ENCODE measurements at places on chromosomes 11 and 22.
A peak's percentile ranks its signal among the peaks of the same experiment; 100 is the strongest.

GRCh38 chr11:29159552-29160465 lies 857.0 kb downstream of the KCNA4 start:
- no peaks in the 10 kb centered on the region for H3K36me3 ChIP-seq
- no peak overlapping the region for H3K27ac ChIP-seq
- H3K4me3 ChIP-seq, result no peak overlapping the region
- DNase-seq, result peak; percentile 56

GRCh38 chr22:27163162-27164137 lies 506.1 kb downstream of the MIAT start:
- peaks cover 2% of the 10 kb centered on the region for H3K4me1 ChIP-seq
- no peaks in the 10 kb centered on the region for H3K27me3 ChIP-seq
- H3K4me3 ChIP-seq, result no peak overlapping the region
- no peaks in the 10 kb centered on the region for H3K36me3 ChIP-seq

GRCh38 chr11:34987617-34988016 lies 71.2 kb downstream of the PDHX start:
- H3K4me3 ChIP-seq, result no peak overlapping the region
- H3K4me1 ChIP-seq, result no peaks in the 10 kb centered on the region
- no peaks in the 10 kb centered on the region for H3K27me3 ChIP-seq
- DNase-seq, result no peak
- H3K27ac ChIP-seq, result no peak overlapping the region
- H3K36me3 ChIP-seq, result peaks cover 4% of the 10 kb centered on the region

DNA sequence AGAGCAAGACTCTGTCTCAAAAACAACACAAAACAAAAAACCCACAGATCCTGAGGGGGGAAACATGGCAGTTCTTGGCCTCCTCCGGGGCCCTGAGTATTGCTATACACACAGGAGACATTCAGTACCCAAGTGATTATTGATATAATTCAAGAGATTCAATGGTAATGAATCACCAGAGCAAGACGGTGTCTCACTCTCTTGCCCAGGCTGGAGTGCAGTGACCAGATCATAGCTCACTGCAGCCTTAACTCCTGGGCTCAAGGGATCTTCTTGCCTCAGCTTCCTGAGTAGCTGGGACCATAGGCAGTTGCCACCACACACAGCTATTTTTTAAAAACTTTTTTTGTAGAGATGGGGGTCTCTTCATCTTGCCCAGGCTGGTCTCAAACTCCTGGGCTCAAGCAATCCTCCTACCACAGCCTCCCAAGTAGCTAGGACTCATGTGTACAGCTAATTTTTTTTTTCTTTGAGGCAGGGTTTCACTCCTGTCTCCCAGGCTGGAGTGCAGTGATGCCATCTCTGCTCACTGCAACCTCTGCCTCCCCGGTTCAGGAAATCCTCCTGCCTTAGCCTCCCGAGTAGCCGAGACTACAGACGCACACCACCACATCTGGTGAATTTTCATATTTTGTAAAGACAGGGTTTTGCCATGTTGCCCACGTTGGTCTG lies 21.8 kb upstream of the PIK3C2A start:
- no peak overlapping the region for H3K4me3 ChIP-seq
- no peaks in the 10 kb centered on the region for H3K36me3 ChIP-seq
- no peak overlapping the region for H3K27ac ChIP-seq
- no peak for DNase-seq
- H3K27me3 ChIP-seq, result no peaks in the 10 kb centered on the region

- no peak for DNase-seq
- no peak overlapping the region for H3K4me3 ChIP-seq
- H3K27me3 ChIP-seq, result no peaks in the 10 kb centered on the region
- no peaks in the 10 kb centered on the region for H3K36me3 ChIP-seq
Observed at GRCh38 chr11:26019386-26019785, 312.5 kb upstream of the ANO3 start.

DNA sequence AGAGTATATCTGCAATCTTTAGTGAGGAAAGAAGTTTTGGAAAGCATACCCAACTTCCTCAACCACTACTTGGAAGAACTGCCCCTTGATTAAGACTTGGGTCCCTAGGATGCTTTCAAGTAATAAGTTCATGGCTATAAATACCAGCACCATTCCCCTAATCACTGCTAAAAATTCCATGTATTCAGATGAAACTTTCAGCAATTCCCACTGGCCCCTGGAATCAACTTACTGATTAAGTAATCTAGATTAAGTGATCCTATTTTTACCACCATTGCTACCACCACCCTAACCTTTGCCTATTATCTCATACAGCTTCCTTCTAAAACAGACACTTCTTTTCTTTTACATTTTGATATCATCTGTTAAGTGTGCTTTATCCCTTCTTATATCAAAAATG lies 10.5 kb downstream of the PICALM start:
- no peaks in the 10 kb centered on the region for H3K27me3 ChIP-seq
- no peak for DNase-seq
- no peaks in the 10 kb centered on the region for H3K36me3 ChIP-seq
- no peak overlapping the region for H3K4me3 ChIP-seq
- H3K27ac ChIP-seq, result no peak overlapping the region

DNA sequence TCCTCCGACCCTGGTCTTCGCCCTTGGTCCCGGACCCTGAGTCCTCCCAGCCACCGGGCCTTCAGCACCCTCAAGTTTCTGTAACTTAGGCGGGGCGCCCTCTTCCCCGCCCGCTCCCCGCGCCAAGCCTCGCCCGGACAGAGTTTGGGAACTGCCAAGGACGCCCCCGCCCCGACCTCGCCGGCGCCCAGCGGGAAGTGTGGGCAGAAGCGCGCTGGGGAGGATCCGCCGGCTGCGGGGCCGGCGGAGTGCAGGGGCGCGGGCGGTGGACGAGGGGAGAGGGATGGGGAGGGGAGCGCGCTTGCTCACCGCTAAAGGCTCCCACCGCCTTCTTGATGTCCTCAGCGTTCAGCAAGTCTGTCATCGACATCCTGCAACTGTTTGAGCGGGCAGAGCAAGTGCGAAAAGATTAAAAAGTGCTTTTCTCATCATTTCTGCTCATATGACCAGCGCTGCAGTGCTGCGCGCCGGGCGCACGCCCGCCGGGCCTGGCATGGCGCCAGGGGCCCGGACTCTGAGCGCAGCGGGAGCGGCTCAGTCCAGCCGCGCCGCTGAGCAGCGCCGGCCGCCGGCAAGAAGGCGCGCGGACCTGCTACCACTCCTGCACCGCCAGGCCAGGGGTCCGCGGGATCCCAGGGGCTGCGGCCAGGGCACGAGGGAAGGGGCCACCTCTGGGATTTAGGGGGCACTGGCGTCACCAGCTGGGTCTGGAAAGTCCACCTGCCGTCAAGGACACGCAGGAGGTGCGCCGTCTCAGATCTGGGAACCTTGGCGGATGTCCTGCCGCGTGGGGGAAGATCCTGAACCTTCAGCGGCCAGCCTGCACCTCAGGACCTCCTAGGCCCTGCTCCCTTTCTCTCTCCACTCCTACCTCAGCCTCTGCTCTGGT lies at the start of gene PVALB:
TSS of gene PVALB (minus strand) at position 400 of the 889 bp plus-strand sequence. CDS start at position 370, 30 bp downstream.
- DNase-seq, result peak; percentile 65
- peaks cover 42% of the 10 kb centered on the region for H3K27me3 ChIP-seq
- H3K4me3 ChIP-seq, result peak within 1 kb of the TSS; percentile 69
- H3K4me1 ChIP-seq, result peaks cover 13% of the 10 kb centered on the region

- H3K36me3 ChIP-seq, result no peaks in the 10 kb centered on the region
- H3K4me3 ChIP-seq, result no peak overlapping the region
- no peak overlapping the region for H3K27ac ChIP-seq
- DNase-seq, result no peak
- no peaks in the 10 kb centered on the region for H3K4me1 ChIP-seq
Observed at GRCh38 chr11:96235751-96236150, 107.2 kb downstream of the MAML2 start.

DNA sequence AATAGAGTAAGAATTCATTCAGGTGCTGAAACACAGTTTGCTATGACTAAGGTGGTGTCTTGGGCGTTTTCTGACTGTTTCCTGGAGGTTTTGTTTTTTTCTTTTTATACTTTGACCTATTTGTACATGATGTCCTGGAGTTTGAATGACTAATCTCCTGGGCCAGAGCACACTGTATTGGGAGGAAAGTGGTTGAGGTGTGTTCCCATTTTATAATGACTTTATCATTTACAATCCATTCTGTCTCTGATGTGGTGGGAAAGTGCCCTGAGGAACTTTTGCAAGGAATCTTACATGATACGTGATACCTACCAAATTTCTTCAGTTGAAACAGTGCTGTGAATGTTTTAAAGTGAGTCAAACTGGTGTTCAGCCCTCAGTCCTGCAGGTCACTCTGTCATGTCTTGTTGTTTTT lies 80.8 kb downstream of the TNRC6B start:
- no peaks in the 10 kb centered on the region for H3K36me3 ChIP-seq
- no peaks in the 10 kb centered on the region for H3K27me3 ChIP-seq
- no peak for DNase-seq

- no peak overlapping the region for H3K27ac ChIP-seq
- no peak overlapping the region for H3K4me3 ChIP-seq
- DNase-seq, result no peak
- no peaks in the 10 kb centered on the region for H3K36me3 ChIP-seq
Observed at GRCh38 chr11:113497066-113497910, 22.1 kb upstream of the DRD2 start.

GRCh38 chr11:2089536-2090165 lies 49.5 kb downstream of the IGF2 start:
- no peak overlapping the region for H3K4me3 ChIP-seq
- H3K36me3 ChIP-seq, result no peaks in the 10 kb centered on the region
- H3K4me1 ChIP-seq, result no peaks in the 10 kb centered on the region
- H3K27me3 ChIP-seq, result no peaks in the 10 kb centered on the region
- DNase-seq, result peak; percentile 63
- H3K27ac ChIP-seq, result no peak overlapping the region

- H3K27me3 ChIP-seq, result no peaks in the 10 kb centered on the region
- no peak for DNase-seq
- no peak overlapping the region for H3K4me3 ChIP-seq
Observed at GRCh38 chr22:29658176-29658575, 54.7 kb downstream of the NF2 start.

DNA sequence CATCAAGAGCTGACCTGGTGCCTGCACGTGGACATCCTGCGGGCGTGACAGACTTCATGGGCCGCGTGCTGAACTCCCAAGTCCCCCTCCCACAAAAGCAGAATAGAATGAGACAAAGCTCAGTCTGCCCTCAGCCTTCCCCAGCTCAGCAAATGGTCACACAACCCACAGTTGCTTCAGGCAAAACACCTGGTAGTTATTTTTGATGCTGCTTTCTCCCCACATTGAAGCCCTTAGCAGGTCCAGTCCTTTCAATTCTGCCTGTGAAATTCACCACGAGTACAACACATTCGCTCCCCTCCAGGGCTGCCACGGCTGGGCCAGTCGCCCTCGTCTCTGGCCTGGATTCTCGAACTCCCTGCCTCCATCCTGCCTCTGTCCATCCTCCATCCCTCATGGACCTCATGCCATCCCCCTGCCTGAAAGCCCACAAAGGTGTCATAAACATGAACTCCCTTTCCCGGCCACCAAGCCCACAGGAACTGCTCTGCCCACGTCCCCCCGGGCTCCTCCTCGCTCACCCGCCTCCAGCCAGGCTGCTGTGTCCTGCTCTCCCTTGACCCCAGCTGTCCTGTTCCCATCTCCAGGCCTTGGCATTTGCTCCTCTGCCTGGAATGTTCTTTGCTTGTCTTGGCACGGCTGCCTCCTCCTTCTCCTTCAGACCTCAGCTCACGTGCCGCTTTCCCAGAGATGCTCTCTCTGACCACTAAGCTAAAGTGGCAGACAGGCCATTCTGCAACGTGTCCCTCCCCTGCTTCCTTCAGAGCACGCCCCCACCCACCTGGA lies 42.1 kb downstream of the SCUBE1 start:
- no peak overlapping the region for H3K27ac ChIP-seq
- no peak overlapping the region for H3K4me3 ChIP-seq
- DNase-seq, result no peak
- H3K4me1 ChIP-seq, result no peaks in the 10 kb centered on the region

DNA sequence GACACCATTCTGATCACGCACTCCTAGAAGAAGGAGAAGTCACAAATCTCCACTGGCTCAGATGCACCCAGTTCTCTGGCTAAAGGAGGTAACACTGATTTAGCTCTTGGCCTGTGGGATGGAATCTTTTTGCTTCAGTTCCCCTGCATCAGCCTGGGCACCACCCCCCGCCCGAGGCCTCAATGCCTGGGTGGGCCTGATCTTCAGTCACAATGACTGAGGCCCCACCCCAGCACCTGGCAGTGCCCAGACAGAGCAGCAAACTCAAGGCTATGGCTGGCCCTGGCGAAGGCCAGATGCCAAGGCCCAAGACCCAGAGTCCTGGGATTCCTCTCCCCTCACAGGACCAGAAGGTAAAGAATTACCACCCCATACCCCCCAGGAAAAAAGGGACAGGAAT lies 5.0 kb downstream of the CYB561A3 start:
- H3K27ac ChIP-seq, result no peak overlapping the region
- no peaks in the 10 kb centered on the region for H3K36me3 ChIP-seq
- no peaks in the 10 kb centered on the region for H3K27me3 ChIP-seq

DNA sequence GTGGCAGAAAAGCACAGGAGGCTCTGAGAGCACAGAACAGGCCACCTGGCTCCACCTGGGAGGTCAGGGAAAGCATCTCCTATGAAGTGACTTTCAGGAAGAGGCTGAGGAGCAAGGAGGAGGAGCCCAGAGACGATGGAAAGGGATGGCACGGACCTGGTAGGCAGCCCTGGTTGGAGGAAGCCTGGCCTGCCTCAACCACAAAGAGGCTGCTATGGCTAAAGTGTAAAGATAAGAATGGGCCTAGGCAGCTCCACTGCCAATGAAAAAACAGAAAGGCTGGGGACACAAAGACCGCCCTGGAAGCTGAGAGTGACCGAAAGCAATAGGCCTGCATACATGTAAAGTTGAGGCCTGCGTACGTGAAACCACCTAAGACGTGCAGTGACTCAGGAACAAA lies 31.2 kb upstream of the ETS1 start:
- H3K4me1 ChIP-seq, result no peaks in the 10 kb centered on the region
- no peak for DNase-seq
- H3K36me3 ChIP-seq, result no peaks in the 10 kb centered on the region
- H3K4me3 ChIP-seq, result no peak overlapping the region

DNA sequence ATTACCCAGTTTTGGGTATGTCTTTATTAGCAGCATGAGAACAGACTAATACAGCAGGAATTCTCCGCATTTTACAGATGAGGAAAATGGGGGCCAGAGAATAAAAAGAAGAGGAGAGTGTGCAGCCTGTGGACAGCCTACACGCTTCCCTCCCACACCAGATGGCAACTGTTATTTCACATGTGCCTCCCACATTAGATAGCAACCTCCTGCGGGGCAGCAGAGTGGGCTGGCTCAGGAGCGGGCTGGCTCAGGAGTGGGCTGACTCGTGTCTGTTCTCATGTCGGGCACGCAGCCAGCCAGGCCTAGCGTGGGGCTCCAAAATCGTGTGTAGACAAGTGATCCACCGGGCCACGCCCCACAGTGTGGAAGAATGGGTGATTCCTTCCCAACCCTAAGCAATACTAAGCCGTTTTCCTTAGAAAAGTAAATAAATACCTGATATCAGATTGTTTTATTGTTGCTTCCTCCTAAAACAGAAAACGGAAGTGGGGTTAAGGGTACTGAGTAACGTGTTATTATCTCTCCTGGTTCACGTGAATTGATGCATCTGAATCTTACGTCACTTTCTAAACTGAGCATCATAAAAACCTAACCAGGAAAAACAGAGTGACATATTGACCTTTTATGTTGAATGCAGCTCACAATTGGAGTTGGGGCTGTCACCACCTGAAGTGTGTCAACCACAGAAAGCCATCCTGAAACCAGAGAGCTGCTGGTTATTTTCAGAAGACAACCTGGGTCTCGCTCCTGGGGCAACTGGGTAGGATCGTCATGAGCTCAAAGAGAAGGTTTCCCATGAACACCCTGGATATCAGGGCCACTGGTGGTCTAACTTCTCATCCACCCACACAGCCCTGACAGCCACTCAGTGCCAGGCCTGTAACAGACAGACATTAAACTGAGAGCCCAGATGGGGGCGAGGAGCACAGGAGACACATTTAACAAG lies 3.3 kb downstream of the TTLL1 start:
- no peak overlapping the region for H3K27ac ChIP-seq
- no peak for DNase-seq
- no peaks in the 10 kb centered on the region for H3K36me3 ChIP-seq
- no peaks in the 10 kb centered on the region for H3K27me3 ChIP-seq

Measured in H1 (cell line).